ENCODE measurements at places on chromosomes 1 and 21. TPM values are rescaled to one million over a fixed set of nuclear protein-coding genes. Genes with fewer than 3 reads are reported as not detected.

GRCh38 chr1:229033480-229033879 lies 237.4 kb upstream of the RAB4A start:
- DNase-seq: no peak

ADAMTS4 gene
- not detected for total RNA-seq

PTGFR gene
- total RNA-seq: 0.03 TPM

KCNE1 gene
- total RNA-seq: not detected
